ENCODE measurements at places on chromosomes 1 and 21. TPM values are rescaled to one million over a fixed set of nuclear protein-coding genes. Genes with fewer than 3 reads are reported as not detected.

DNA sequence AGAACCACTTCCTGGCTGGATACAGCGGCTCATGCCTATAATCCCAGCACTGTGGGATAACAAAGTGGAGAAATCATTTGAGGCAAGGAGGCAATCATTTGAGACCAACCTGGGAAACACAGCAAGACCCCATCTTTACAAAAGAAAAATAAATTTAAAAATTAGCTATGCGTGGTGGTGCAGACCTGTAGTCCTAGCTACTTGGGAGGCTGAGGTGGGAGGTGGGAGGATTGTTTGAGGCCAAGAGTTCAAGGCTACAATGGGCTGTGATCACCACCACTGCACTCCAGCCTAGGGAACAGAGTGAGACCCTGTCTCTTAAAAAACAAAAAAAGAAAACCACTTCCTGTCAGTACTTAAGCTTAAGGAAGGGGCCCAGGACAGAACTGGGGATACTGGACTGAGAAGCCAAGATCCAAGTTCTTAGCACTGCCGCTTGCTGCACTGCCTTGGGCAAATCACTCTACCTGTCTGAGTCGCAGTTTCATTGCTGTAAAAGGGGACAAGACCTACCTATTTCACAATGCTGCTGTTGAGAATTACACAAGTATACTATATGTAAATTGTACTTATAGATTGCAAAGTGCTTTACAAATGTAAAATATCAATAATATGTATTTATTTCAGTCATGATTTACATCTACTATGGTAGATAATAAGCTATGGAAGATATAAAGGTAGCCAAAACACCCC is 154.9 kb downstream of the RERE start:
- no peak for DNase-seq

GRCh38 chr1:232725305-232726047 is 79.7 kb upstream of the MAP10 start:
- no peak for DNase-seq

GRCh38 chr1:61647142-61647541 is 77.8 kb downstream of the TM2D1 start:
- no peak for DNase-seq

DNA sequence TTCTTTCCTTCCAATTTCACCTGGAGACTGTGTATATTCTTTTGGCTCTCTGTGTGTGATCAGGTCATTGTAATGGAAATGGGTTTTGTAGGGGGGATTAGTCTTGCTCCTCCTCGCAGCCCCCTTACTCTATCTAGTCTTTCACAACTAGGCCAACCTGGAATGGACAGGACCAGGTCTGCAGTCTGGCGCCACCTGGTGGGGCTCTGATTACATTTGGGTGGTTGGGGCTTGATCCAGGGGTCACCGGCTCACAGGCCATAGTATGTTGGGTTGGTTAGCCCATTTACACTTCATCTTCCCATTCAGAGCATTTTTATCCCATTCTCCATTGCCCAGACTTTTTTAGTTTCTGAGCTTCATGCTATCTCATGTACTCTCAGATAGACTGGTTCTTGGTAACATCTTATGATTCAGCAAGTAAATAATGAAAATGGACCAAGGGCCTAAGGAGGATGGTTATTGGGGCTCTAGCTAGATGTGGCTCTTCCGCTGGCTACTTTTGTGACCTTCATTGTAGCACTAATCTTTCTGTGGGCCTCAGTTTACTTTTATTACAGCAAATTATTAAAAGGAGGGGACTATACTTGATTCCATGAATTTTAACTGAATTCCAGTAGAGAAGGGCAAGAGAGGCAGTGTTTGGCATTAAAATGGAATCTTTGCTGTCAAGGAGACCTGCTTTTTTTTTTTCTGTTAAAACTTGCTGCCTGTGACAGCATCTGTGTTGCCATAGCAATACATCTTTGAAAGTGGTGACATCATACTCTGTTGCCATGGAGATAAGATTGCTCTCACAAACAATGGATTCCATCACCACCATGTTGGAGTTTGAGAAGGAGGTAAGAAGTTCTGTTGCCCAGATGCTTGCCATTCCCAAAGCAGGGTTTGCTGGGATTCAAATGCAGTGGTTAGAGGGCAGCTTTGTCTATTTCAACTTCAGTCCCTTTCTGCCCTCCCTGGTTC is 150.1 kb downstream of the PLXNA2 start:
- DNase-seq = peak; percentile 77

DNA sequence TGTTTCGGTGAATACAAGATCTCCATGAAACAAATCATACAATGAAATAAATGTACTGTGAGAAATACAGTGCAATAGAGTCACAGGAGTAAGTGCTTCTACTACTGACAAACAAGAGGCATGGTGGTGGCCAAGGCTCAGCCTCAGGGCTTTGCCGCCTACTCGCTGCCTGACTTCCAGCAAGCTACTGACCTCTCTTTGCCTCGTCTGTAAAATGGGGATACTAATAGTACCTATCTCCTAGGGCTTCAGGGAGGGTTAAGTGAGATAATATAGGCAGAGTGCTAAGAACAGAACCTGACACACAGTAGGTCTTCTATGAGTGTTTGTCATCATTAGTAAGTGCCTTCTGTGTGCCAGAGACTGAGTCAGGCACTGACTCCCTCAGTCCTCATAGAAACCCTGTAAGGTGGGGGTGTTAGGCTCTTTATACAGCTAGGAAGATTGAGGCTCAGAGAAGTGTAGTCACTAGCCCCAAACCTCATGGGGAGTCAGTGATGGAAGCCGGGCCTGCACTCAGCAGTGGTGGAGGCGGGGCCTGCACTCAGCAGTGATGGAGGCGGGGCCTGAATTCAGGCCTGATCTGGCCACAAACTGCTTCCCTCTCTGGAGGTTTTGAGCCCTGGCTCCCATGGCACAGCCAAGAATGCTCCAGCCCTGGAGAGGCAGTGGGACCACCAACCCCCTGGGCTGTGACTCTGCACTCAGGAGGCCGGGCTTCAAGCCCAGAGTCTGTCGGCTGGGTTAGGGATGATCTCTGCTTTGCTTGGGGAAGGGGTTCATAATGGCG is 6.8 kb downstream of the BSND start:
- DNase-seq = no peak

GRCh38 chr1:12372180-12372579 is 142.3 kb downstream of the VPS13D start:
- no peak for DNase-seq

DNA sequence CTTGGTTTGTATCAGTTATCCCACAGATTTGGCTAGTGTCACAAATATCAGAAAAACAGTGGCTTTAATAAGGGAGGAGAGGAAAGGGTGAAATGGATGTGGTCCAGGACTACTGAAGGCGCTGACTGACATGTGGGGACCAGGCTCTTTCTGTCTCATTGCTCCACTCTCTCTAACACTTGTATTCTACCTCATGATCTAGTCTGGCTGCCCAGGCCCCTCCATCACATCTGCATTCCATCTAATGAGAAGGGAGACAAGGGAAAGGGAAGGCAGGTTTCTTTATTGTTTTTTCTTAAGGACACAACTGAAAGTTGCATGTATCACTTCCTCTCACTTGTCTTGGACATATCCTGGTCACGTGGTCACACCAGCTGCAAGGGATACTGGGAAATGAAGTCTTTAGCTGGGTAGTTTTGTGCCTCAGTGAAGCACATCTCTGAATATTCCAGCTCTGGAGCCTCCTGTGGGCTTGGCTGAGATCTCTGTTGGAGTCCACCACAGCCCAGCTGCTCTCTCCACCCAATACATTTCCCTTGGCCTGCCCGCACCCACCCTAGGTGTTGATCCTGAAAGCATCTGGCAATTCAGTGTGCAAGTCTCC is 42.0 kb upstream of the PADI2 start:
- no peak for DNase-seq

- DNase-seq = no peak
These were observed 56.8 kb upstream of the CSF3R start for GRCh38 chr1:36539526-36539925.

DNA sequence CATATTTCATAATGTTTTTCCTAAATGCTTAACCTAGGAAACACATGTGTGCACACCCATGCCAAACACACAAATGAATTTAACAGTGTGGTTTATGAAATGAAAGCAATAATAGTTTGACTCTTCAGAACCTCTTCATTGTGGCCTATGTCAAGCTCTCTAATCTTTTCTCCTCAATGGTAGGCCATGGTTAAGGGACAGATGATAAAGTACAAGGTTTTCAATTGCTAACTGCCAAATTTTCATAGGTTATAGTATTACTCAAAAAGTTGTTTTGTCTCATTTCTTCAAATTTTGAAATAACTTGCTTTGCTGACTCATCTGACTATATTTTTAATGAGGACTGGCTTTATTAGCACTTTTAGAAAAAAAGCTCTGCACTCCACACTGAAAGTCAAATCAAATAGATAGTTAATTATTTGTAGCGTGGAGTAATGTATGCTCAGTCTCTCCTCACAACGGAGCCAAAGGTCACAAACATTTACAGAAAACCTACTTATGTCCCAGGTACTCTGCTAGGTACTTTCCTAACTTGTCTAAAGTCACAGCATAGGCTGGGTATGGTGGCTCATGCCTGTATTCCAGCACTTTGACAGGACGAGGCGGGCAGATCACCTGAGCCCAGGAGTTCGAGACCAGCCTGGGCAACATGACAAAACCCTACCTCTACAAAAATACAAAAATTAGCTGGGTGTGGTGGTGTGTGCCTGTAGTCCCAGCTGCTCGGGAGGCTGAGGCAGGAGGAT is 3.0 kb upstream of the ADCY10 start:
- DNase-seq = no peak

DNA sequence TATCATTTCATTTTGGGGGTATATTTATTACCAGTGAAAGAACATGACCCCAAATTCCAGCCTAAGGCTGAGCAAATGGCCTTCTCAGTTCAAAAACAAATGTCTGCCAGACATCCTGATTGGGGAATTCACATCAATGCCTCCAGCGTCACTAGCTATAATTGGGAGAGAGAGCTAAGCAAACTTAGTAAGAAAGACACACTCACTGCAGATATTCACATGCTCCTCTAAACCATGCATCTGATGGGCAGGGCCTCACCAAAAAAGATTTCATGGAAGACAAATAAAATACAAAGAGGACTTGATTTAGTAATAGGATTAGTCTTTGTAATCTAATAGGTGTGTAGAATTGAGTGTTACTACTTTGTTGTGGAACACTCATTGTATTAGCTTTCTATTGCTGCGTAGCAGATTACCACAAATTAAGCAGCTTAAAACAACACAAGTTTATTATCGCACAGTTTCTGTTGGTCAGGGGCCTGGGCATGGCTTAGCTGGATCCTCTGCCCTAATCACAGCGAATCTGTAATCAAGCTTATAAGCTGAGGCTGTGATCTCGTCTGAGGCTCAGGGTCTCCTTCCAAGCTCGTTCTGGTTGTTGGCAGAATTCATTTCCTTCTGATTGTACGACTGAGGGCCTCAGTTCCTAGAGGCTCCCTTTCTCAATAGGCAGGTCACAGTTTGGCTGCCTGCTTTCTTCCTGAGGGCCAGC is 243.0 kb downstream of the PBX1 start:
- DNase-seq = no peak

DNA sequence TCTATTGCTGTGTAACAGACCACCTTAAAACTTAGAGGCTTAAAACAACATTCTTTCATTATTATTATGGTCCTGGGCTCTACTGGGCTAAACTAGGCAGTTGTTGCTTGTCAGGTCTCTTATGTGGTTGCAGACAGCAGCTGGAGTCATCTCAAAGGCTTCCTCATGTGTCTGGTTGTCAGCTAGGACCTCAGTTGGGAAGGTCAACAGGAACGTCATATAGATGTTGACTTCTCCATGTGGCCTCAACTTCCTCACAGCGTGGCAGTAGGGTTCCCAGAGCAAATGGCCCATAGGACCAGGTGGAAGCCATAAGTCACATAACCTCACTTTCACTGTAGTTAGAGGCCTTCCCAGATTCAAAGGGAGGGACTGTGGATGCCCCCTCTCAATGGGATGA is 15.4 kb upstream of the MEF2D start:
- DNase-seq = no peak

GRCh38 chr1:202264300-202264699 is 70.7 kb downstream of the LGR6 start:
- no peak for DNase-seq

GRCh38 chr21:24903994-24904635 is 703.2 kb downstream of the MRPL39 start:
- no peak for DNase-seq

DNA sequence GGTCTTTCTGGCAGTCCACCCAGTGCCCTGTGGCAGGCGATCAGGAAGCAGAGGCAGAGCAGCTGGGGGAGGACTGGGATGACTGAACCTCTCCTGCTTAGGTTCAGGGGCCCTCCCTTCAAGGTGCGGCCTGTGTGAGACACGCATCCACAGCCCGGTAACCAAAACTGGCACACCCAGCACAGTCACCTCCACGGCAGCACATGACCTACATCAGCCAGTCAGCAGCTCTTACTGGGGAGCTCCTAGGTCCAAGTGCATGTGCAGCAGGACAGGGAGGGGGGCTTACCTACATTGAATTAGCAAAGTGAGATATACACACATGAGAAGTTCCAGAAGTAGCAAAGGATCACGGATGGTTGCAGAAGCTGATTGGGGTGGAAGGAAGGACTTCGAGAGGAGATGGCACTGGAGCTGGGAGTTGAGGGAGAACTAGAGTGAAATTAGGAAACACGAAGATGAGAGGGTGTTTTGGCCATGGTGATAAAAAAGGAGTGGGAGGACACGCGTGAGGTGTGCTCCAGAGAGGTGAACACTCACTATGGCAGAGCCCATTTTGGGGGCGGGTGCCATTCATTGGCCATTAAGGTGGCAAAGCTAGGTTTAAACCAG is 51.4 kb upstream of the IRF2BP2 start:
- DNase-seq = no peak

The OR2T33 gene
- not detected for total RNA-seq

The RBM34 gene
- 34.0 TPM for total RNA-seq

The OR2T11 gene
- not detected for total RNA-seq
